ENCODE measurements at places on chromosomes 5 and 9.

GRCh38 chr9:95667789-95668188, 151.0 kb upstream of the PTCH1 start:
- DNase-seq, result no peak

- no peak for DNase-seq
Measured at GRCh38 chr9:2228132-2228531, 213.0 kb downstream of the SMARCA2 start.

GRCh38 chr5:34924462-34924765, 4.9 kb upstream of the DNAJC21 start:
- DNase-seq, result no peak

DNA sequence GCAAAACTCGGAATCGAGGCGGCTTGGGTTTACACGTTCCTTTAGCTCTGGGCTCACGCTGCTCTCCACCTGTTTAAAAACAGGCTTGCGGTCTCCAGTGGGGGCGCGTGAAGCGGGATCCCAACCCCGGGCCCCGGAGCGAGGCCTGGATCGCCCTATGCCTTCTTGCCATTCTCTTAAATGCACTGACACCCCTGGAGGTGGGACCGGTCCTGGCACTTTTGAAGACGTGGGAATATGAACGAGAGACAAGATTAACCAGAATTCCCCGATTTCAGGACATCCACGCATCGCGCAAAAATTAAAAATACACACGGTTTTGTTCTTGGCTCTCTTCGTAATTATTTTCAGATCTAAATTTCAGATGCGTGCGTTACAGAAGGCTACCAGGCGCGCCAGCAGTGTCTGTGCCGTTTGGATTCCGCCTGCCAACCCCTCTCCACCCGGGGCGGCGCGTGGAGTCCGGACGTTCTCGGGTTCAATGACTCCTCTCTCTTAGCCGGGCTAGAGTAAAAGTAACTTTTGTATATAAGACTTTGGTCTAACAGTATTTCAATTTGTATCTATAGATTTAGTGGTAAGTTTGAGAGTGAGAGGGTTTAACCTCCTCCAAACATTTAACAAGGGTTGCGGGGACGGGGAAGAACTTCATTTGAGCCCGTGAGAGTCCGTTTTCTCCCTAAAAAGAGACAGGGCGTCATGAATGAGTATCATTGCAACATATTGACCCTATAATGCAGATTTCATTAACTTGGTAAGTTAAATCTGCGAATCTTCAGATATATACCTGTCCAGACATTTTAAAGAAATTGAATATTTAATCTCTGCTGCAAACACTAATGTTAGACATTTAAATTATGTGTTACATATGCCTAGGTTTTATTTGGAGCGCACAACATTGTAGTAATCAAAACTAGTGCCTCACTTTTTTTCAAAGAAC, 3.8 kb downstream of the FOXD1 start:
- no peak for DNase-seq

- no peak for DNase-seq
Measured at GRCh38 chr5:43631182-43631910, 28.4 kb downstream of the NNT start.

- DNase-seq, result no peak
Measured at GRCh38 chr9:97987487-97987886, 4.3 kb downstream of the ANP32B start.

GRCh38 chr5:104793755-104794080, 1231.1 kb upstream of the NUDT12 start:
- DNase-seq, result no peak

DNA sequence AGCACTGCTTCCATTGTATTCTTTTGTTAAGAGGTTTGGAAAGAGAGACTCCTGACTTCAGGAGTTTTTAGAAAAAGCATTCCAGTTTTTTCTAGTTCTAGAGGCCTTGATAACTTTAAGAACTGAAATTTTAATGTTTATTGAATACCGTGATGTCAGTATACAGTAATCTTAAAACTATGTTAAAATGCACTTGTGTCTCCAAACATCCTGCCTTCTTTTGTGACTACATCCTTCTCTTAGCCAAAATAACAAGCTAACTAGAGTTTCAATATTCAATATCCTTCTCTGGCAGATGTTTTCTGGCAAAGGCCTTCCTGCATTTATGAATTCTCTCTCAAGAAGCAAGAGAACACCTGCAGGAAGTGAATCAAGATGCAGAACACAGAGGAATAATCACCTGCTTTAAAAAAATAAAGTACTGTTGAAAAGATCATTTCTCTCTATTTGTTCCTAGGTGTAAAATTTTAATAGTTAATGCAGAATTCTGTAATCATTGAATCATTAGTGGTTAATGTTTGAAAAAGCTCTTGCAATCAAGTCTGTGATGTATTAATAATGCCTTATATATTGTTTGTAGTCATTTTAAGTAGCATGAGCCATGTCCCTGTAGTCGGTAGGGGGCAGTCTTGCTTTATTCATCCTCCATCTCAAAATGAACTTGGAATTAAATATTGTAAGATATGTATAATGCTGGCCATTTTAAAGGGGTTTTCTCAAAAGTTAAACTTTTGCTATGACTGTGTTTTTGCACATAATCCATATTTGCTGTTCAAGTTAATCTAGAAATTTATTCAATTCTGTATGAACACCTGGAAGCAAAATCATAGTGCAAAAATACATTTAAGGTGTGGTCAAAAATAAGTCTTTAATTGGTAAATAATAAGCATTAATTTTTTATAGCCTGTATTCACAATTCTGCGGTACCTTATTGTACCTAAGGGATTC, 43.1 kb downstream of the NDFIP1 start:
- no peak for DNase-seq

GRCh38 chr5:172493002-172493401, 38.7 kb upstream of the SH3PXD2B start:
- no peak for DNase-seq

GRCh38 chr5:56649569-56649968, 165.8 kb upstream of the MAP3K1 start:
- DNase-seq, result no peak

DNA sequence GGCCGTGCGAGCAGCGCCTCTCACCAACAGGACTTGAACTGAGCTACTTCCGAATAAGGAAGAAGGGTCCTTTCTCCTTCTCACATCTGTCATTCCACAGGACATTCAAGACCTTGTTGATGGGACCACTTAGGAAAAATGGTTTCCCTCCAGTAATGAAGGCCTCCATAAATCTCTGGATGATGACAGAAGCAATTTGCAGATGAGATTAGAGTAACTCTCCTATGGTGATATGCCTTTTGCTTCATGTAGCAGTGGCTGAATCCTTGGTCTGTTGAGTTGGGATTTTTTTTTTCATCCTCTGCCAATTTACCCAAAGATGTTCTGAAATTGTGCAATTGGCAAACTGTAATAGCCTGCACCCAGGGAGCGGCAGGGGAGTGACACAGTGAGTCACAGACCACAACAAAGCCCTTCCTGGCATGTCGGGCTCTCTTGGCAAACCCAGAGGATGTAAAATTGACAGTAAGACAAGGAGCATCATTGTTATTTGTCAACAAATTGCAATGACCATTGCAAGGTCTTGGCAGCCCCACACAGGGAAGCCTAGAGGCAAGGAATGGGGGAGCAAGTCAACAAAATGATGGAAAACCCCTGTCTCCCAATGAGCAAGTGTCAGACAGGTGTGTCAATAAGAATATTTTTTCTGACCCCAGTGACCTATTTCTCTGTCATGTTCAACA, 275.9 kb downstream of the ACTL7B start:
- no peak for DNase-seq

DNA sequence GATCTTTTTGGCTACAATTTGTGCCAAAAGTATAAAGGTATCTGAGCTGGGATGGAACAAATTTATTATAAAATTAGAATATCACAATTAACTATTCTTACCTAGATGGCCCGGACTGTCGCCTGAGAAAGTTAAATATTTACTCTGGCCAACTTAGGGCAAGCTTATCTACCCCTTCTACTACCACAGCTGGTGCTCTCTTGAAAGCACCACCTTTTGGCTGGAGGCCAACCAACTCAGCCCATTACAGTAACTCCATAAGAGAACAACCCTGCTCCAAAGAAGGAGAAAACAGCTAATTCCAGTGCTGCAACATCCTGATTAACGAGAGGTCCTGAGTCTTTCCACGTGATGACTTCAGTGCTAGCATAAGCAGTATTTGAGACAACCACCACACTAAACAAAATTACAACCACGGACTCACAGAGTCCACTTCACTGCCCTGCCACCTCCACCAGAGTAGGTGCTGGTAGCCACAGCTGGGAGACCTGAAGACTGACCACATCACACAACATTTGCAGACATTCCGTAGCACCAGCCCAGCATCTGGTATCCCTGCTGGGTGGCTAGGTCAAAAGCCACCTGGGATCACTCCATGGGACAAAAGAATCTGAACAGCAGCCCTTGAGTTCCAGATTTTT, 43.2 kb downstream of the RGMB start:
- no peak for DNase-seq

GRCh38 chr9:93028448-93029006, 30.0 kb upstream of the SUSD3 start:
- DNase-seq, result peak; percentile 9

GRCh38 chr5:173915310-173916014, 27.3 kb downstream of the CPEB4 start:
- DNase-seq, result no peak

DNA sequence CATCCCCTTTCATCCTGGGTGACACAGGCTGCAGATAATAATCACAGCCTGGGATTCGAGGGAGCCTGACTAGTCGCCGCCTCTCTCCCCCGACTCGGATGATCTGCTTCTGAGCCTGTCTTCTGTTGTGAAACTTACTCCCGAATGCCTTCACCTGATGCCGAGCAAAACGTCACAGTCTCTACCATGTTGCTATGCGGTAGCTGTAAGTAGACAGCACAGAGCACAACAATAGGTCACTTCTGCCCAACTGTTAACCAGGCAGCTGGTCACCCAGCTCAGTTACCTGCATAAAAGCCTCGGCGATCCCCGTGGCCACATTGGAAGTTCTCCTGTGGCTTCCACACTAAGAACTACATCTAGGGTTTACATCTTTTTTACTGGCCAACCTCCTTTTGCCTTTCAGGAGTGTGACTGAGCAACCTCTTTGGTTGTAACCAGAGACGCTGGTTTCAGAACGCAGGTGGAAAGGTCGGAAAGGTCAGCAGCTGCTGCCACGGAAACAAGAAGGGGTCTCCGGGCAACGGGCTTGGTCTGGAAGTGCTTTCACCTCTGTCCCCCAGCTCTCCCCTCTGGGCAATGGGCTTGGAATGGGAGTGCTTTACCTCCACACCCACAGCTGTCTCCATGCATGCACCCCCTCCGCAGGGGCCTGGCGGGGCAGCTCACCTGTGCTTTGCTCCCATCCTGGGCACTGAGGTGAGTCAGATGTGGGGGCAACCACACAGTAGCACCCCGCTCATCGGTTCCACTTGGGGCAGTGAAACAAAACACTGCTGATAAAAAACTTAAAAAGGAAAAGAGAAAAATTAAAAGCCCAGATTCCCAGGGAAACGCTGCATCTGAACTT, 7.6 kb upstream of the PPP1R26 start:
- DNase-seq, result no peak

GRCh38 chr5:67240846-67241245, 44.2 kb upstream of the CD180 start:
- no peak for DNase-seq

DNA sequence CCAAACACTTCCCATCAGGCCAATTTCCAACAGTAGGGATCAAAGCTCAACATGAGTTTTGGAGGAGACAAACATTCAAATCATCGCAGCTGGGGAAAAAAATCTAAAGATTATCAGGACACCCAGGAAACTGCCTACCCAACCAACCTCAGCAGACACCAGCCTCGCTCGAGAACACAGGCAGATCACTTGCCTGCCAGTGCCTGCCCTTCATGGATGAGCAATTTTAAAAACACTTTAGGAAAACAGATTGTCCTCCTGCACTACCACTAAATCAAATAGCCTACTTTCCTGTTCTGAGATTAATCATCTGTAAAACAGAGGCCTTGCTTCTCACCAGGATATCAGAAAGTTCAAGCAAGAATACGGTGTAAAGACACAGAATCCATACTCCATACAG, 14.7 kb upstream of the TMEM174 start:
- DNase-seq, result no peak

- DNase-seq, result no peak
Measured at GRCh38 chr5:78327761-78328510, 32.5 kb upstream of the SCAMP1 start.

DNA sequence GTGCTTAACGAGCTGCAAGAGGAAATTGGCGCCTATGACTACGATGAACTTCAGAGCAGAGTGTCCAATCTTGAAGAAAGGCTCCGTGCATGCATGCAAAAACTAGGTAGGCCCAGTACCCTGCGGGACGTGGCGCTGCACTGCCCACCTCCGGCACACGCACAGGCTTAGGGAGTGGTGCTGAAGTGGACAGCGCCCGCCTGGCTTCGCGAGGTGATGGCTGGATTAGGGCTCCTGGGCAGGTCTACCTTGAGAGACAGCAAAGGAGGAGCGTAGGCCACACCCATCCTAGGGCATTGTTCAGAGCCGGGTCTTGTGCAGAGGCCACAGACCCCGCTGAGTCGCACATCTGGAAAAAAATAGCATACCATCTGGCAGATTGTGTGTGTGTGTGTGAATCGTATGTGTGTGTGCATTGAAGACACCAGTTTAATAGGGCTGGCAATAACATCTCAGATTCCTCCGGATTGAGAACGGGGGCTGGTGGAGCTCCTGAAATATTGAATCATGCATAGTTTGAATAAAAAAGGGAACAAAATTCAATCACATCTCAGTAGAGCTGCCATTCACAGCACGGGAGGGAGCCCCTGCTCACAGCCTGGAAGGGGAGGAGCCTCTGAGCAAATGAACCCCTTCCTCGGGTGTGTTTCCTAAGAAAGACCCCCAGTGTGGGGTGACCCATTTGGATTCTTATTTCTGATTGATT, 11.1 kb downstream of the OLFM1 start:
- DNase-seq, result no peak

- DNase-seq, result no peak
Measured at GRCh38 chr5:175680463-175680862, 22.6 kb downstream of the HRH2 start.

DNA sequence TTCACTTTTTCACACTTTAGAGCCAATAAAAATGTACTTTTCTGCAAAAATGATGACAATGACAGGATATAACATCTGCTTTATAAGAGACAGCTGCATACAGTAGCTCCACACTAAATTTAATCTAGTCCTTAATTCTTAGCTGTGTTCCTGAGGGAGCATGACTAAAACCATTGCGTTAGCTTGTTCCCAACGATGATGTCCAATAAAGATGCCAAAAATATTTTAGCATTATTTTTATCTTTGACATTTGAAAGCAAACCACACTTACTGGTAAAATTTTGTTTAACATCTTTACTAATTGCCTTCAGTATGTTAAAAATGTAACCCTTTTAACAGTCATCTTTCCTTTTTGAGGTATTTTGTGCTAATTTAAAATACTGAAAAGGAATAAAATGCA, 382.7 kb downstream of the CHSY3 start:
- DNase-seq, result no peak

DNA sequence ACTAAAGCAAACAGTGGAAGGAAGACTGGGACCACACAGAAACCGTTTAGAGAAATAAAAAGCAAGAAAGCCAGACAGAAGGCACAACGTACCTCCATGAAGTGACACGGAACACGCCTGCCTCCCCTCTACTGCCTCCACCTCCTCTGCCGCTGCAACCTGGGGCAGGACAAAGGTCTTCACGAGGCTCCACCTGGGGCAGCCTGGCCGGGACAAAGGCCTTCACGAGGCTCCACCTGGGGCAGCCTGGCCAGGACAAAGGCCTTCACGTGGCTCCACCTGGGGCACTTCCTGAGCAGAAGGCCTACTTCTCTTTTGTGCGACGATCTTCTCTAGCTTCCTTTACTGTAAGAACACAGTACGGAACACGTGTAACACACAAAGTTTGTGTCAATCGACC, 11.7 kb downstream of the QSOX2 start:
- no peak for DNase-seq

- DNase-seq, result no peak
Measured at GRCh38 chr9:136496181-136496580, 13.3 kb upstream of the SEC16A start.

- DNase-seq, result no peak
Measured at GRCh38 chr5:1161108-1161832, 40.1 kb upstream of the SLC6A19 start.

Measured in activated CD8-positive, alpha-beta memory T cell treated with anti-CD3 and anti-CD28 coated beads for 48 hours (primary cell).